Activated CD4-positive, alpha-beta T cell treated with anti-CD3 and anti-CD28 coated beads, Interleukin-2, amount 50 U/mL, for 1 hour (primary cell): ENCODE measurements at places on chromosomes 4 and X.

DNA sequence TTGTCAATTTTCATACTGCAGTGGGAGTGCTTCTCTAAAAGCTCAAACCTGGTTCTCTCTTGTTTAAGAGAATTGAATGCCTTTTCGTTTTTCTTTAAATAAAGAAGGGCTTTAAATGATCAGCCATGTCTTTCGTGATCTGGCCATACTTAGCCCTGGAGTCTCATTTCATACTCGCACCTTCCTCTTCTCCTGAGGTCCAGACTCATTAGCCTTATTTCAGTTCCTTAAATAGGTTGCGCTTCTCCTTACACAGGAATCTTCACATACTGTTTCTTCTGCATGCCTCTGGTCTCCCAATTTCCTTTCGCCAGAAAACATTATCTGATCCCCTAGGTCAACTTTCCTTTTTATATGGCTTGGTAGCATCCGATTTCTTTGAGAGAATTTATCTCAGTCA, 565.6 kb upstream of the TENM3 start:
- DNase-seq, result no peak

GRCh38 chrX:131894995-131895394, 128.1 kb upstream of the STK26 start:
- DNase-seq, result no peak

- no peak for DNase-seq
Measured at GRCh38 chrX:16838202-16839066, 31.7 kb downstream of the RBBP7 start.

DNA sequence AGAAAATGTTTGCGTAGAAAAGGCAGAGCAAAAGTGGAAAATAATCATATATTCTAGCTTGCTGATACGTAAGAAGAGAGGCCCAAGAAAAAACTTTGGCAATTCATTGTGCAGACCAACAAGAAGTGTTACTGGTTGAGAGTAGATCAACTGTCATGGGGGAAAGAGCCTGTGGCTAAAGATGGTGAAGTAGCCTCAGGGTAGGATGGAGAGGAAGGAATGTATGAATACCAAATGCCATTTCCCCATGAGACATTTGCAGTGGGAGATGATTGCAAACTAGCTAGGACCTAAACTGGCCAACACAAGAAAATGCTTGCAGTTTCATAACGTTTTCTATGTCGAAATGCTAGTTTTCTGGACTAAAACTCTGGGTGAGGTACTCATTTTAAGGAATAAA, 47.7 kb upstream of the ADGRL3 start:
- no peak for DNase-seq

DNA sequence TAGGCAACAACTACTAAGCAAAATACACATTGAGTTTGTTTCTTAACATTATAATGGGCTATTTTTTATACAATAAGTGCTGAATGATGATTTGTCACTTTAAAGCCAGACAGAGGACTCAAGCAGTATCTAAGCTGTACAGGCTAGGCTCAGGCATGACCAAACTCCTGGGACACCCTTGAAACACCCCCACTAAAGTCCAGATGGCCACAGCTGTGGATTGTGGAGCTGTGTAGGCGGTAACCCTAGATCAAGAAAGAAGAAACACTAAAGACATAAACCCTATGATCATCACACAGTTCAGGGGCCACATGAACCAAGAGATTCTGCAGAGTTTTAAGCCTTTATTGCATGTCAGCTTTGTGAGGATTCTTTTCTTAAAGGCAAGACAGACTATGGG, 25.1 kb downstream of the TAB3 start:
- DNase-seq, result no peak

GRCh38 chr4:77201857-77202256, 44.9 kb downstream of the CCNG2 start:
- DNase-seq, result no peak

DNA sequence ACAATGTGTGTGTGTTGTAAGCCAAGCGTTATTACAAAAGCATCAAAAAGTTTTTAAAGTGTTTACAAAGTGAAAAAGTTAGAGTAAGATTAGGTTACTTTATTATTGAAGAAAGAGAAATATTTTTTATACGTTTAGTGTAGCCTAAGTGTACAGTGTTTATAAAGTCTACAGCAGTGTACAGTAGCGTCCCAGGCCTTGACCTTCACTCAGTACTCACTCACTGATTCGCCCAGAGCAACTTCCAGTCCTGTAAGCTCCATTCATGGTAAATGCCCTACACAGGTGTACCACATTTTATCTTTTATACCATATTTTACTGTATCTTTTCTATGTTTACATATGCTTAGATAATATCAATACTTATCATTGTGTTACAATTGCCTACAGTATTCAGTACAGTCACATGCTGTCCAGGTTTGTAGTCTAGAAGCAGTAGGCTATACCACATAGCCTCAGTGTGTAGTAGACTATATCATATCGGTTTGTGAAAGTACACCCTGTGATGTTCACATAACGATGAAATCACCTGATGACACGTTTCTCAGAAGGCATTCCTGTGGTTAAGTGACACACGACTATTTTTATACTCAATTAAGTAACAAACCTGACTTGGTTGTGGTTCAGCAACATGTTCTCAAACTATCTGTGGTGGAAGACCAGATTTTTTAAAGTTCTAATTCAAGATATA, 152.0 kb upstream of the EDNRA start:
- no peak for DNase-seq

DNA sequence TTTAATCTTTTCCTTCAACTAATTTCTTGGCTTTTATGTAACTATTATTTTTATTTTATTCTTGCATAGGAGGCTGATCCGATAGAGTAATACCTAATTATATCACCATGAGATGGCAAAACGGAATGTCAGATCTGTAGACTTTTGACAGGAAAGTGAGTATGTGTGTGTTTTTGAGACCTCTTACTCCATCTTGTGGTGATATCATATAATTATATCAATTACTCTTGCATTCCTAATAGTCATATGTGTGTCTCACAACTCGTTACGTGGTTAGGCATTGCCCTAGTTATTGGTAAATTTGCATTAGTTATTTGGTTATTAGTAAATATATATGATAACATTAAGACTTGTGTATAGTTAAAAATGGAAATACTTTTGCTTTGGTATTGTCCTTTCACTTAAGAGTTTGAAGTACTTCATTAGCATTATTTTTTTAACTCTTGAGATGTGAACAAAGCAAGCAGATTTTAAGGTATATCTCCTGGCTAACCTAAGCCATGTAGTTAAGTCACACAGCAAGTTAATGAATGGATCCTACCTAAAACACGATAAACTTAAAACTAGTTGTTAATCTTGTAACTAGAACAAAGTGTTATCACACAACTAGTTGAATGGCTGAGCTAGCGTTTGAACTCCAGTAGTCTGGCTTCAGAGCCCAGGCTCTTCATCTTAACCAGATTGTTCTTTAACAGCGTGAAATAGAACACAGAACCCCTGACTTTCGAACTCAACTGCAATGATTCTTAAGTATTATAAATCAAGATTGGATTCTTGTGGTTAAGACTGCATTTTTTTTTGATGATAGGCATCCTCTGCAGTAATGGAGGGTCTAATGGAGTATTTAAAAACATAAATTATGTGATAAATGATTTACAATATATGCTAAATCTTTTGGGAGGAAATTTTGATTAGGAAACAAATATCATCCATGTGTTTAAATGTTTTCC, 67.1 kb downstream of the PGRMC2 start:
- no peak for DNase-seq

DNA sequence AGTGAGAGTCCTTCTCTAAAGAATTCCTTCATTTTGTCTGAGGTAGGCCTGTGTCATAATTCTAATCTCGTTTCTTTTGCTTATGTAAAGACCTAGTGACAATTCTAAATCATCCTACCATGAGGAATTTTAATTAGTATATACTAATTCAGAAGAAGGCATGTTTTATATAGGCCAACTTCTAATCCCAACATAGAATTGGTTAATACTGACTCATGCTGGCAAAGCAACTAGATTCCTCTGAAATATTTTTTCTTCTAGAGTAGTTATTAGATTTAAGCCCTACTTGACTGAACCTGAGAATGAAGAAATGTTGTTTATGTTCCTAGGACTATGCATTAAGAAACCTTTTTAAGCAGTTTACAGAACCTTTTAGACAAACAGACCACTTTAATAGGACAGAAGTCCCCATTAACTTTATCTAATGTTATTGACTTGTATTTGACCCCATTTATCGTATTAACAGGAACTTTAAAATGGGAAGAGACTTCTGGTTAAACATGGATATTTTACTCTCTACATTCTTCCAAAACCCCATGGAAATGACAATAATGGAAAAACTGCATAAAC, 56.1 kb upstream of the EIF1AX start:
- no peak for DNase-seq

- no peak for DNase-seq
Measured at GRCh38 chrX:14825851-14826250, 47.0 kb downstream of the FANCB start.

- DNase-seq, result no peak
Measured at GRCh38 chr4:35520059-35520458, 724.3 kb downstream of the ARAP2 start.

DNA sequence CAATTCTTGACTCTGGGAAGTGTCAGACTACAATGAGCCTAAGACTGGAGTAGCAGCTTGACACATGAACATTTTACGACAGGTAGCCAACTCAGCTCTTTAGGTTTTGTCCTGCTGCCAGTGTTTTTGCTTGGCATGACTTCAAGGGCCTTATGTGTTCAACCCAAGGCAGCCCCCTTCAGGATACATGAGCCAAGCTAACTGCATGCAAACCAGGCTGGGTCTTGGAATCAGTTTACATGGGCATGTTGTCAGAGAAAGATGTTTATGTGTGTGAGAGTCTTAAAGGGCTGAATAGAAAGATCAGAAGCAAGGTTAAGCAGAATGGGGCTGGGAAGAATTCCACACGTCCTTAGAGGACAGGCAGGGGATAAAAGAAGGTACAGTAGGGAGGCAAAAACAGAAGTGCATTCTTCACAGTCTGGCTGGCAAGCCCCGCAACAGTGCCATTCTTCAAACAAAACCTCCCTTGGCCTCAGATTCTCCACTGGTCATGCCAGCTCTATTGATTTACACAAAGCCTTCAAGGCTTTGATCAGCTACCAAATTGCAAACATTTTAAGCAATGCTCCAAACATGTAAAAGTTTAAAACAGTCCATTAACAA, 97.3 kb downstream of the NKX6-1 start:
- DNase-seq, result no peak

- no peak for DNase-seq
Measured at GRCh38 chr4:99947608-99948007, 1.2 kb upstream of the DNAJB14 start.

- DNase-seq, result peak; percentile 90
Measured at GRCh38 chr4:98143001-98143899, at the start of gene STPG2. Gene STPG2, minus strand, starts transcription at chr4:98143476.

DNA sequence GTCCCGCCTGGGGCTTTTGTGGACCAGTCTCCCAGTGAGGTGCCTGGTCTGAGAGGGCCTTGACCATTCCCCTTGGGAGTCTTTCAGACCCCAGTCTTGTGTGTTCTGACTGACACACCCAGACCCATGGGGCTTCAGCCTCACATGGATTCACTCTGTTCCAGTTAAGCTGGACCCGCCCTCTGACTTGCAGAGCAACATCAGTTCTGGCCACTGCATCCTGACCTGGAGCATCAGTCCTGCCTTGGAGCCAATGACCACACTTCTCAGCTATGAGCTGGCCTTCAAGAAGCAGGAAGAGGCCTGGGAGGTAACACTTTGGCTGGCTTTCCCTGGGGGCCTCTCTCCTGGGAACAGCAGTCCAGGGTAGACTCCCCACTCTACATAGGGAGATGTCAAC, 6.8 kb downstream of the IL9R start:
- no peak for DNase-seq

- DNase-seq, result no peak
Measured at GRCh38 chr4:147829401-147830101, 97.7 kb downstream of the ARHGAP10 start.

- DNase-seq, result no peak
Measured at GRCh38 chr4:112979881-112980421, 69.5 kb upstream of the ANK2 start.

DNA sequence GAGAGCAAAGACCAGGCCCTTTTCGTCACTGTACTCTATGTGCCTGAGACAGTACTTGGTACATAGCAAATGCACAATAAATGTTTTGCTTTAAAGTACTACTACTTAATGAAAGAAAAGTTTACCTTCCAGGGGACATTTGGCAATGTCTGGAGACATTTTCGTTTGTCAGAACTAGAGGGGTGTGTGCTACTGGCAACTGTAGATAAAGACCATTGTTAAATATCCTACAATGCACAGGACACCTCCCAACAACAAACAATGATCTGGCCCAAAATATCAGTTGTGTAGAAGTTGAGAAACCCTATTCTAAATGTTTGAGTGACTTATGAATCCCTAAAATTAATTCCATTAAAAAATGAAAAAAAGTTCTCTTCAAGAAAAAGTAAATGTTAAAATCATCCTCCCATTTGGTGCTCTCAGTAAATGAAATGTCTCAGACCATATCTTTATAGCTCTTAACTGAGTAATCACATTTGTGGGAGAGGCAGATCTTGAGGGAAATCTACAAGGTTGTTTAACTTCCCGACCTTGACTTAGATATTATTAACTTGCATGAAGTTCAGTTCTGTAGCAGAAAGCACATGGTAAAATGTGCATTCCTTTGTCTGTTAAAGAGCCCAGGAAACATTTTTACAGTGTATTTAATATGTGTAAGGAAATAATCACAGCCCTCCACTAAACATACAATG, 18.5 kb downstream of the EGFL6 start:
- DNase-seq, result no peak

DNA sequence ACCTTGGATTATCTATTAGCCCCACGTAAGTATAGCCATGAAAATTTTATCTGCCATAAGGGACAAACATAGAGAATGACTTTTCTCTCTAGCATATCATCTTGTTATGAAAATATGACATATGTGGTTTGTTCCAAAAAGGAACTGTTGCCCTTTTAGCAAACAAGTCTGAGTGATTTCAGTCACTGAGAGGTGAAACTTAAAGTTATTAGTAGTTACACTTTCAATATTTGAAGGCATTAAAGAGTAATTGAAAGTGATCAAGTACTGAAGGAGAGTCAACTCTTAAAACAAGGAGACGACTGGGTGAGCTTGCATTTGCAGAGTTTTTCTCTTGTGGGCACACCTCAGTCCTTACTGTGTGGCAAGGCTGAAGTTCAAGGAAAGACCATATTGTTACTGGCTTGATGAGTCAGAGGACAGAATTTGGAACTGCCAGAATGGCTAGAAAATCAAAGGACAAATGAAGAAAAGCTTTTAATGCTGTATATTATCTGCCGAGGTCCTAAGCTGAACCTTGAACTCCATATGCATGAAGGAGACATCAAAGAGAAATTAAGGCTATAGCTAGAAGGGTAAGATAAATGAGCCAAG, 205.1 kb upstream of the EMCN start:
- DNase-seq, result no peak

GRCh38 chr4:155999725-156000124, 46.1 kb upstream of the CTSO start:
- no peak for DNase-seq

DNA sequence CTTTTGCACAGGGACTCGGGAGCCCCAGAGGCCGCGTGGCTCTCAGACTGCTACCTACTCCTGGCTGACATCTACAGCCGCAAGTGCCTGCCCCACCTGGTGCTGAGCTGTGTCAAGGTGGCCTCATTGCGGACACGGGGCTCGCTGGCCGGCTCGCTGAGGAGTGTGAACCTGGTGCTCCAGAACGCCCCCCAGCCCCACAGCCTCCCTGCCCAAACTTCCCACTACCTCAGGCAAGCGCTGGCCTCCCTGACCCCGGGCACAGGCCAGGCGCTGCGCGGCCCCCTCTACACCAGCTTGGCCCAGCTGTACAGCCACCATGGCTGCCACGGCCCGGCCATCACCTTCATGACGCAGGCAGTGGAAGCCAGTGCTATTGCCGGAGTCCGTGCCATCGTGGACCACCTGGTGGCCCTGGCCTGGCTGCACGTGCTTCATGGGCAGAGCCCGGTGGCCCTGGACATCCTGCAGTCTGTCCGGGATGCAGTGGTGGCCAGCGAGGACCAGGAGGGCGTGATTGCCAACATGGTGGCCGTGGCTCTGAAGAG, 28.8 kb downstream of the SH3TC1 start:
- no peak for DNase-seq
